Daoy (cell line): ENCODE measurements at places on chromosomes 4 and X. TPM values are rescaled to one million over a fixed set of nuclear protein-coding genes. Genes with fewer than 3 reads are reported as not detected.

S100P gene
- total RNA-seq = not detected in 2 replicates

DCAF12L1 gene
- total RNA-seq = not detected in 2 replicates

TCEAL7 gene
- 0.91 and 6.5 TPM in 2 replicates for total RNA-seq

ATP2B3 gene
- total RNA-seq = not detected in 2 replicates

AWAT2 gene
- total RNA-seq = not detected in 2 replicates

BCOR gene
- 35.5 and 36.6 TPM in 2 replicates for total RNA-seq

PAGE4 gene
- not detected in 2 replicates for total RNA-seq

TAF9B gene
- total RNA-seq = 27.0 and 30.2 TPM in 2 replicates

AFAP1 gene
- total RNA-seq = 34.4 and 42.0 TPM in 2 replicates

TLR6 gene
- total RNA-seq = 2.2 and 2.6 TPM in 2 replicates

PDE6B gene
- 0.51 and 4.2 TPM in 2 replicates for total RNA-seq

KLHL13 gene
- 4.0 and 6.6 TPM in 2 replicates for total RNA-seq

DNA sequence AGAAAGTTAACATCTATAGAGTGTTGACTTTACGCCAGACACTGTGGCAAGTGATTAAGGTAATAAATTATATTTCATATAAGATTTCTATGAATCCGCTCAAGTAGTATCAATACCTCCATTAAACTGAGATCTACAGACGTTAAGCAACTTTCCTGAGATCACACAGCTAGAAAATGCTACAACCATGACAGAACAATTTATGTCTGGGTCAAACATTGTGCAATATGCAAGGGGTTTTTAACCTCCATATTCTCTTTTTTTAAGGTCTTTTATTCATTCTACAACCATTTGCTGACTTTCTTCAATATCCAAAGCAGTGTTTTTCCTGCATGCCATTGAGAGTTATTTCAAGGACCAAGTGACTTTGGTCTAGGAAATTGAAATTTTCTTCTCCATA, 10.9 kb downstream of the ASB5 start:
- DNase-seq = no peak

GRCh38 chr4:48706736-48707135, 73.3 kb downstream of the FRYL start:
- no peak for DNase-seq

DNA sequence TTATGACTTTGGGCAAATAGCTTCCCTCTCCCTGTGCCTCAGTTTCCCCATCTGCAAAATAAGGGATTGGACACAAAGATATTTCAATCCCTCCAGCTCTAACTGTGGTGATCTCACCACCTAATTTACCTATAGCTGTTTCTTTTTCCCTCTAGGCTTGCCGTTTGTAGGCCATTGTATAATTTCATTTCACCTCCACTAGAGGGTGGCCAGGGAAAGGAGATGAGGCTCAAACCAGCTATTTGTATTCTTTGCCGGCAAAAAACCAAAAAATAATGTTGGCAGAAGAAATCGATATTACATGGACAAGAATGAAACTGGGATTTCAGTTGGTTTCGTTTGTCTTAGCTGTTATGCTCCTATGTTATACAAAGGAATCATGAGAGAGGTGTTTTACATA, 36.1 kb upstream of the DOCK11 start:
- peak; percentile 21 for DNase-seq

DNA sequence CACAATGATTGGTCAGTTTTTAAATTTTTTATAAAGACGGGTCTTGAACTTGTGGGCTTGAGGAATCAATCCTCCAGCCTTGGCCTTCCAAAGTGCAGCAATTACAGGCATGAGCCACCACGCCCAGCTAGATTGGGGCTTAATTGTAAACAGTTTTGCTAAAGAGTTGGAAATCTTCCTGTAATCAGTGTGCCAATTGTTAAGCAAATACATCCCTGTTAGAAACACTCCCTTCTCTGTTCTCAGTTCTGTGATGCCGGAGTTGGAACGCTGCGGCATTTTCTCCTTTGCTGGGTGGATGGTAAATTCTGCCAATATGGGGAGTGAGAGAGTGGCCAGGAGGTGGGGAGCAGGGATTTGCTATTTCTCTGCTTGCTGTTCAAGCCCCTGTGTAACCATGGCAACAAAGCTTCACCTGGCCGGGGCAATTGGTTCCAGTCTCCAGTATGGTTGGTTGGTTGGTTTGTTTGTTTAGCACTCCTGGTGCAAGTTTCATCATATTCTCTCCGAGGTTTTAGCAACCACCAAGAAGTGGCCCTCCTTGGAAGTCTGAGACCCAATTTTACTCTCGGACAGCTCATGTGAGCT, 3.0 kb upstream of the SPATA4 start:
- no peak for DNase-seq

DNA sequence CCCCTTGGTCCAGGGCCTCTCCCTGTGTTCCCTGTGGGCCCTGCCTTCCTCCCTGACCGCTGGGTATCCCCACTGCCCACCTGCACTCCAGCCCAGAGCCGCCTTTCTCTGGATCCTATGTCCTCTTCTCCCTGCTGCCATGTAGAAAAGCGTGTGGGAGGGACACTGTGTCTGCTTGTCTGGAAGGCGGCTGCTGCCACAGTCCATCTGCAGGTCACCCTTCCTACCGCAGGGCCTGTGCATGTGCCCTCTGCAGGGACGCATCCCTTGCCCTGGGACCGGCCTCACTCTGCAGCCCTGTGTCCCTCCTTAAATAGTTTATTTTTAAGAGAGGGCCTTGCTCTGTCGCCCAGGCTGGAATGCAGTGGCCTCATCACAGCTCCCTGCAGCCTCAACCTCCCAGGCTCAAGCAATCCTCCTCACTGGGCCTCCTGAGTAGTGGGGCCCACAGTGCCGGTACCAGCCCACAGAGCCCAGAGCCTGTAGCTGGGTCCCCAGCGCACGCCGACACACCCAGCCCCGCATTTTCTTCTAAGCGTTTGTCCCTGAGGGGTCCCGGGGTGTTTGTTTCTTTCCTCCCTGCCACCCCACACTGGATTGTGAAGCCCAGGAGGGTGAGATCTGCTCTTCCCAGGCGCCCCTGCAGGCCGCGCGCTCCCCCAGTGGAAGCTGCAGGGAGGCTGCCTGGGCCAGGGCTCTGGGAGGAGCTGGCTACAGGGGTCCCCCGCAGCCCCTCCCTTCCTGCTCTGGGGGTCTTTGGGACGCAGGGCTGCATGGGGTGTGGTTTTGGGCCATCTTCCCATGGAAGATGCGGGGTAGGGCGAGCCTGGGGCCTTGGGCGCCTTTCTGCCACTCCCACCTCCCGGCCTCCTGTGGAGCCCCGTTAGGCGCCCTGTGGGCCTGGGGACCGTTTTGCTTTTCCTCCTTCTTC, 12.8 kb upstream of the NAT8L start:
- DNase-seq = peak; percentile 3

GRCh38 chr4:83054928-83055327, 19.9 kb downstream of the COPS4 start:
- no peak for DNase-seq

DNA sequence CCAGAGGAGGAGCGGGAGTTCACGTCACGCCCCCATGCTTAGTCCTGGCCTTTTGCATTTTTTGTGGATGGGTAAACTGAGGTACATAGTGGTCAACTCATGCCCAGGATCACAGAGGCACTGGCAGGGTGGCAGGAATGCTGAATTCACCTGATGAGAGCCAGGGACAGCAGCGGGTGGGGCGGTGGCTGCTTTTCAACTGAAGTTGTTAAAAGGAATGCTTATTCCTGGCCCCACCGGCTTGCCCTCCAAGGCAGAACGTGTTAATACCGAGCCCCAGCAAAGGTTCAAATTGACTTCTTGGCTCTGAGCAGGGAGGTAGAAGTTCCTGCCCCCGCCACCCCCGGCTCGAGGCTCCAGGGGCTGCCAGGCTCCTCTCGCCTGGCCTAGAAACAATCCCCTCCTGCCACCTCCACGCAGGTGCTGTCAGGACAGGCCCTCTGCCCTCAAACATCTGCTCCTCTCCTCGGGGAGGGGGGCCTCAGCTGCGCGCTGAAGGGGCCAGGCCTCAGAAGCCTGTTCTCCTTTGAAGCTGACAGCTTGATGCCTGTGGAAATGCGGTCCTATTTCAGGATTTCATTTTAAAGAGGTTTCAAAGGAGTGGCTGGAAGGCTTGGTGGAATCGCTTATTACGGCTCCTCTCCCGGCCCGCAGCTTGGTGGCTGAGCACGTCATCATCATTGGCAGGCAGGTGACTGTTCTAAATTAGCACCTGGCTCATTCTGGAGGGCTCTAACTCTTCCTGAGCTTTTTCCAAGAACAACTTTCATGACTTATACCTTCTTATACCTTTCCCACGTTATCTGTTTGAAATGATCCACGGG, 93.0 kb downstream of the PHKA2 start:
- no peak for DNase-seq

DNA sequence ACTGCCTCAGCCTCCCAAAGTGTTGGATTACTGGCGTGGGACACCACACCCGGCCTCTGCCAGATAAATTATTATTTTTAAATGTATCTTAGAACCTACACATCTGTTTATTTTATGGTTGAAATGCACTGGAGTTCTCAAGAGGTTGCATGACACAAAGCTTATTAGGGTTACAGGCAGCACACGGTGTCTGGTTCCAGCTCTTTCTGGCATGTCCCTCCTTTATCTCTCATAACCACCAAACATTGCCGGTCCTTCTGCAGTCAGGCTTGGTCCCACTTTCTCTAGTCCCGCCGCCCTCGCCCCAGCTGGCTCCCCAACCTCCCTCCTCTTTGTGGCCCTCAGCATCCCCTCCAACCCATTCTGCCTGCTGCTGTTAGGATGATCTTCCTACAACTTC, 39.7 kb upstream of the SPRY1 start:
- DNase-seq = no peak

- no peak for DNase-seq
These were observed 37.7 kb upstream of the ENPP6 start for GRCh38 chr4:184255361-184255760.

DNA sequence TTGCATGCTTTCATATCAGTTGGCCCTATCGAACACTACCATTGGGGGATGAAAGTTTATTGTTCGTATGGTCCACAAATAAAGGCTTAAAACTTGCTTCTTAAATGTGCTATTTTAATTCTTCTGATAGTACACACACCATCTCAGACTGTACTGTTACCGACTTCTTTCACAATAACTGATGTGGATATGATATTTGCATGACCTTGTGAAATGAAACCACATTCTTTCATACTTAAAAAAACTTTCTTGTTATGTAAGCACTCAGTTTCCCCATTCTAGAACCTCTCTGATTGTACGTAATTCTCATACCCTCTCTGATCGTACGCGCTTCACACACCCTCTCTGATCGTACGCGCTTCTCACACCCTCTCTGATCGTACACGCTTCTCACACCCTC, 12.0 kb upstream of the WDR19 start:
- no peak for DNase-seq

DNA sequence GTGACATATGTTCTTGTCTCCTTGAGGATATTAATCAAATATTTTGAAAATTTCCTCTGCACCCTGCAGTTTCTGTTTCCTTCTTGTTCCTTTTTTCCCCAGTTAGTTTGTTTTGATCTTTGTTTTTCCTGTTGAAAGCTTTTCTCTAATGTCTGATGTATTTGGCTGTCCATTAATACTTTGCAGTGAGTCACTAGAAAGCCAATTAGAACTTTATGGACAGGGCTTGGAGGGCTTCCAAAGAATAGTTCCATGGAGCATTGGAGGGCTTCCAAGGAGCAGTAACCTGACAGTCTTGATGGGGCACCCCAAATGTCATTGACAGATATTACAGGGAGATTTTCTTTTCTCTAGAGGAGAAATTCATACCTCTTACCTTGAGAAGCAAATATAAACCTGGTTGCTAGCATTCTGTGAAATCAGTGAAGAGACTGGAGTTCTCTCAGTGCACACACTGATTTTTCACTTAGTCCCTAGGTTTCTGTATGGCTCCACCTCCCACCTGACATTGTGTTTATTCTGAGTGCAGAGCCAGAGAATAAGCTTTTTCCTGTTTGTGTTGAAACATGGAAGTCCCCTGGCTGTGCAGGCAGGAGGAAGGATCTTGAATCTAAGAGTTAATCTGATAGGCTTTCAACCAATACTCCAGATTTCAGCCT, 26.5 kb downstream of the SPARCL1 start:
- peak; percentile 3 for DNase-seq

GRCh38 chrX:23046443-23046842, 46.7 kb downstream of the DDX53 start:
- no peak for DNase-seq

DNA sequence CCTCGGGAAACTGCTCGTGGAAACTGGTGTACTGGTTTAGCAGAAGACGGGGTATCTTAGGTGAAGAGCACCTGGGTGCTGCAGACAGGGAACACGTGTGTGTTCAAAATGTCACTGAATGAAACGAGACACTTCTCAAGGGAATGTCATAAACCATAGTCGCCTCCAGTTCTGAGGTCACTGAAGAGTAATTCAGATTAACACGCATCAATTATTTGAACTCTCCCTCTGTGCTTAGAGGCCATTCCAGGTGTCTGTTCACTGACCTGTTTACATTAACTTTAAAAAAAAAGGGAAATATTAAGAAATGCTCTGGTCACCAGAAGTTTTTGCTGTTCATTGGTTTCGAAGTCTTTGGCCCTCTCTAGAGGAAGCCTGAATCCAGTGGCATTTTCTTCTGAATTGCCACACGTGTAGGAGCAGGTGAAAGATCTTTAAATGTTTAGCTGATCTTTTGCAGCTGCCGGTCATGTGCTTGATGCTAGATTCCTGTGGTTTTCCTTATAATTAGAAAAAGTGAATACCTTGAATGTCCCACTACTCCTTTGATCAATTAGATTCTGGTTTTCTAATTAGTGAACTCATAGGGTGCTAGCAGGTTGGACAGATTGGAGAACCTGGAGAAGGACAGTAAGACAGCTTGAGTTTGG, 330.5 kb downstream of the ARHGAP10 start:
- no peak for DNase-seq

DNA sequence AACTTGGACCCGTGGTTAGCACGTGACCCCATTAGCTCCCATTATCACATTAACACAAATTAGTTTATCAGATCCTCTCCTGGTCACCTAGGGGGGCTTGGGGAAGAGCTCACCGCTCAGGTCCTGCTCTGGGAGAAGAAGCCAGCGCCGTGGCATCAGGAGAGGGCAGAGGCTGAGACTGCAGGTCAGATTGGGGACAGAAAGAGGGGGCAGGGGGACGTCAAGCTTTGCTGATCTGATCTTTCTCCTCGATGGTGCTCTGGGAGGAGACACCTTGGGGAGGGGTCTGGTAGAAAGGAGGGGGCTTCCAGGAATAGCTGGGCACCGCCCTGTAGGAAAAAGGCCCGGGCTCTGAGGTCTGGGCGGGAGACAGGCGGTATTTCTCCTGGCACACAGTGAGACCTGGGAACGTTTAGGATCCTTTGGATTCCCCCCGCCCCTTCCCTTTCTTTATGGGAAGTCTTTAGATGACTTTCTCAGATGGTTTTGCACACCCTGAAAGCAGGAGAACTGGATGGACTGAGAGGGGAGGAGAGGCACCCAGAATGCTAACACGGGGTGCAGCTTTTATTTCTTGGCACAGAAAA, 9.1 kb upstream of the ELF4 start:
- DNase-seq = no peak

- peak; percentile 58 for DNase-seq
These were observed 50.1 kb downstream of the FBXW7 start for GRCh38 chr4:152485726-152486276.

GRCh38 chr4:10083331-10083771, 33.2 kb downstream of the WDR1 start:
- no peak for DNase-seq

- DNase-seq = no peak
These were observed 342.1 kb upstream of the CTSO start for GRCh38 chr4:156295676-156296195.

GRCh38 chrX:1853916-1854315, 239.1 kb downstream of the ASMT start:
- DNase-seq = no peak
